ENCODE measurements at places on chromosomes 6 and 20. TPM values are rescaled to one million over a fixed set of nuclear protein-coding genes. Genes with fewer than 3 reads are reported as not detected.

Gene ADGRF4
- total RNA-seq = not detected

Gene PTPRA
- total RNA-seq = 64.2 TPM

Gene DUSP15
- 1.8 TPM for total RNA-seq

Gene PPP1R16B
- 108 TPM for total RNA-seq

Gene BPI
- not detected for total RNA-seq

Gene PKHD1
- total RNA-seq = not detected

Gene DDAH2
- 59.2 TPM for total RNA-seq

Gene PAK1IP1
- total RNA-seq = 6.1 TPM

Gene PBOV1
- total RNA-seq = not detected

Gene GRIK2
- total RNA-seq = not detected

Gene BANF2
- not detected for total RNA-seq
